ENCODE measurements at places on chromosomes 12 and 14.

DNA sequence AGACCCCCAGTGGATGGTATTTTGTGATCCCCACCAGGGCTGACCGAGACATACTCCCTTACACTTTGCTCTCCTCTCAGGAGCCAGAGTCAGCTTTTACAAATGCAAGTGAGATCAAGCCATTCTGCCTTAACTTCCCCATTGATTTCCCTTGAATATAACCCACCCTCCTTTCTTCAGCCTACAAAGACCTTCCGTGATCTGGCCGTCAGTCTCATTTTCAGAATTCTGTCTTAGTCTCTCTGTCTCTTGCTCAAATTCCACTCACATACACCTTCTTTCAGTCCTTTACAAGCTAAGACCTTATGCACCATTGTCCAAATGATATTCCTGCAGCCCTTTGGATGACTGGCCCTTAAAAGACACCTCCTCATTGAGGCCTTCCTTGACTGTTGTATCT is 39.0 kb upstream of the ELK3 start:
- DNase-seq, result no peak

DNA sequence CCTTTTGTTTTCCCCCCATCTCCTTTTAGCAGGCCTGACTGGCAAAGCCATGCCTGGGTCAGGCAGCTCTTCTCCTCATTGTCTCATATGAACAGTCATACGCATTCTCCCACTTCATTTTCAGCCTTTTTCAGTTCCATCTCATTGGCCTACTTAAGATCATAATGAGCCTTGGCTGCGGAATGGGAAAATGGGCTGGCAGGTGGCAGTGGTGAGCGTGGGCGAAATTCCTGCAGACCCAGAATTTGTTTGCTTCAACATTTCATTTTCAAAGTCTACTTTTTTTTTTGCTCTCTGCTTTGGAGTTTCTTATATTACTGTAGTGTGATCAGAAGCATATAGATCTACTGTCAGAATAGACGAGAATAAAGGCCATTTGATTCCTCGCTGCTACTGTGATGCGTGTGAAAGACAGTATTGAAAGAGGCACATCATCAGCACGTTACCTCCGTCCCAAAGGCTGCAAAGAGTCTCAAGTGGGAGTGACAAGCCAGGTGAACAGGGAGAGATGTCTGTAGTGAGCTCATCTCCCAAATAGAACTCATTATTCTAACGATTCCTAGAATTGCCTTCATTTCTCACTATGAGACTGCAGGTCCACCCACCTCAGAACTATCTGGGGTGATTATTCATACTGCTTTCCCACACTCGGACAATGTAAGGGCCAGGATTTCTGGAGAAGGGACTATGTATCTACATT is 73.7 kb downstream of the TBK1 start:
- no peak for DNase-seq

GRCh38 chr14:67396381-67396970 is 15.5 kb downstream of the PLEK2 start:
- no peak for DNase-seq

DNA sequence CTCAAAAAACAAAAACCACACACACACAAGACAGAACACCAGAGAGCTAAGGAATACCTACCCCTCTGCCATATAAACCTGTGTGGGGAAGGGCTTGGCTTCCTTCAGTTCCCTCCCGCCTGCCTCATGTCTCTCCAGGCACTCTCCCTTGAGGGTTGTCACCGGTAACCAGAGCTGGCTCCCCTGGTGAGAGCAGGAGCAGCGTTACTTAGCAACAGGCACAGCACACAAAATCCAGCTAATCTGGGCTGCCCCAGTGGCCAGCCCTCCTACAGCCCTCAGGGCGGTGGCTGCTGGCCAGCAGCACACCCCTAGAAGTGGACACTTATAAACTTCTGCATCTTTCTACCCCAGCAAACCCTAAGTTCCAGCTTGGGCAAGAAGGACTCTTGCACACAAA is 21.6 kb upstream of the NR4A1 start:
- no peak for DNase-seq

DNA sequence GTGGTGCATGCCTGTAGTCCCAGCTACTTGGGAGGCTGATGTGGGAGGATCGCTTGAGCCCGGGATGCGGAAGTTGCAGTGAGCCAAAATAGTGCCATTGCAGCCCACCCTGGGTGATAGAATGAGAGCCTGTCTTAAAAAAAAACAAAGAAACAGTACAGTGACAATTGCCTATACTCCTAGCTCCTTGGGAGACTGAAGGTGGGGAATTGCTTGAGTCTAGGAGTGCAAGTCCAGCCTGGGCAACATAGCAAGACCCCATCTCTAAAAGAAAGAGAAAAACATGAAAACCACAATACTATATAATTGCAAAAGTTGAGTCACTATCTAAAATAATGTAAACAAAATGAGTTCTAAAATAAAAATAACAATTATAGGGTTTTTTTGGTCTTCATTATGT is 20.0 kb downstream of the KLC1 start:
- DNase-seq, result no peak

GRCh38 chr12:93772003-93772700 is 95.0 kb downstream of the CRADD start:
- DNase-seq, result no peak

DNA sequence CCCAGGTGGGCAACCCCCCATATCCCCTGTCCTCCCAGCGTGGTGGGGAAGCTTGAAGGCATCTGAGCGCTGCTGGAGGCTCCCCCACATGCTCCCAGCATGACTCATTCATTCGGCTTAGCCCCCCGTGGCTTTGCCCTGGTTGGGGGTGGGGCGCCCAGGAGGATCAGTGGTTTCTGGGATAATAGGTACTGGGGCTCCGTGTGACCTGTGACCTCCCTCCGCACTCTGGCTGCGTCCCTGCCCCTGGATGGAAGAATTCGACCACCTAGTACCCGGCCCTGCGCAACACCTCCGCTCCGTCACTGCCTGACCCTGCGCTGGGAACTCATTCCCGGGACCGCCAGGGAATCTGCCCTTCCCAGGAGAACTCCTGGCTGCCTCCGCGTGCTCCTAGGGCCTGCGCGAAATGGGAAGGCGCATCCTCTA is 120.1 kb downstream of the AACS start:
- no peak for DNase-seq

- DNase-seq, result no peak
Observed at GRCh38 chr14:42480255-42480654, 873.6 kb downstream of the LRFN5 start.

GRCh38 chr14:34593740-34594375 is 36.1 kb downstream of the SNX6 start:
- no peak for DNase-seq

DNA sequence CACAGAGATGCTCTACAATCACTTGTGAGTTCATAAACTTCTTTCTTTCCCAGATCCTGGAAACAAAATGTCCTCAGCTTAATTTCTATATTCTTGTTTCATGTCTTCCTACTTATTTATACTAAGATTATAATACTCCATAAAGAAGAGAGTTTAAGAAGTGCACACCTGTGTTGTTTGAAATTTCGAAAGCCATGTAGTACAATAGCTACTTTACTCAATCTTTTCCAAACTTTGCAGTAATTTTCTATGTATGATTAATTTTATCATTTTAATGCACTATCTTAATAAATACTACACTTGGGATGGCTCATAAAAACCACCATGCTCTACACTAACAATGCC is 300 bp upstream of the TTC5 start:
- no peak for DNase-seq

GRCh38 chr12:48940181-48940580 is 14.9 kb upstream of the FKBP11 start:
- DNase-seq, result no peak

DNA sequence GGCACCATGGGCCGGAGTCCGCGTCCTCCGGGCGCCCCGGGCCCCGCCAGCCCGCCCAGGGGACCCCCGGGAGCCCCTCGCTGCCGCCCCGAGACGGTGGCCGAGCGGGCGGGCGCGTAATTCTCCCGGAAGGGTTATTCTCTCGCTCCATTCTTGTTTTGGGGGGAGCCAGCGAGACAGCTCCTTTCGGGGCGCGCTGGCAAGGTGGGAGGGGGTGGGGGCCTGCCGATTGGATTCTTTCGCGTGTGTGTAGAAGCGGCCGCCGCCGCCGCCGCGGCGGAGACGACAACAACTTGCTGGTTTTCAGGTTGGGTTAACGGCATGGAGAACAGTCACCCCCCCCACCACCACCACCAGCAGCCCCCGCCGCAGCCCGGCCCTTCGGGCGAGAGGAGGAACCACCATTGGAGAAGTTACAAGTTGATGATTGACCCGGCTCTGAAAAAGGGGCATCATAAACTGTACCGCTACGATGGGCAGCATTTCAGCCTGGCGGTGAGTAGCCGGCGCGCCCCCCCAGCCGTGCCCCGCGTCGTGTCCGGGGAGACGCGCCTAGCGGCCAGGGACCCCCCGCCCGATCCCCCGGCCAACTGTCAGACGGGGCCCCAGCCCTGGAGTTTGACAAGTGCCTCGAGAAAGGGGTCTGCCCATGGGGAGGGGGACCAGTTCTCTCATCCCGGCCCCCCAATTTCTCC is 755 bp downstream of the SETD1B start:
- no peak for DNase-seq

DNA sequence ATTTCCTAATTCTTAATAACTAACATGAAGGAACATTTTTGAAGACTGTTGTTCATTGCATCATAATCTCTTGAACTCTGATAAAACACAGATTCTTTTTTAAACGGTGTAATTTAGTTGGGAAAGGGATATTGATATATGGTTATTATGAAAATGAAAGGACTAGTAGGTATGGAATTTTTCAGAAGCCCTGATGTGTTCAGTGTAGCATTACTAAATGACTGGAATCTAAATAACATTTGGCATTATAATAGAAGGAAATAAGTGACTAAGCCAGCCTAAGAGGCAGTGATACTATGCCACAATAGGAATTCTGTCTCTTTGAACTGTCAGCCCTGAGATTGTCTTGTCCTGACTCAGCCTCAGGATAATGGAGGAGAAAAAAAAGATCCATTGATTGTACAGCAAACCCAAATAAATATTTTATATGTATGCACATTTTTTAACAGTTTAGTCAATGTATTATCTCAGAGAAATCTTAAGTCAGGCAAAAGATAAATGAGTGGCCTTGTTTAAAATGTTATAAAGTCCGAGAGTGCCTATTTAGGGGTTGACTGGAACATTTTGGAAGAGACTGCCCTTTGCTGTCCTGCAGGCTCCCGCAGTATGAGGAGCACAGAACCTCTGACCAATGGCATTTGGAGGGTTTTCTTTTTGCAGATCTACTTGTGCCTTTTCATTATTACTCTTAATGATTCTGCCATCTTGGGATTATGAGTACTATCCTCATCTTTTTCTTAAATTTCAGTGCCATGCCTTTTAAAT is 271.2 kb downstream of the EGLN3 start:
- DNase-seq, result no peak
